ENCODE measurements at places on chromosomes 7 and 10.

DNA sequence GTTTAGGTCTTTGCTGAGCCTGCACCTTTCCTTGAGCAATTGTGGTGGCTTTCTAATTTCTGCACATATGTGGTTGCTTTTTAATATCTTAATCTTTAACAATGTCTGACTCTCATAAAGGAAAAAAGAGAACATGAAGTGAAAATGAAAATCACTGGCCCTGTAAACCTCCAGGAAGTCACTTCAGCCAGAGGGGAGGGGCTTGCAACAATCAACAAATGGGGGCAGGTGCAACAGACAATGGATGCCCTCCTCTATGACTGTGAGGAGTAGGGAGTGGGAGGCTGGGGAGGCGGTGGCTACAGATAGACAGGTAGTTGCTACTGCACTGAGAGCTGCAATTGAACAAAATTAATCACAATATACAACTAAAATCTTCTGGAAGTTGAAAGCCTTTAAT is 1377.4 kb downstream of the XPNPEP1 start:
- no peak for DNase-seq

DNA sequence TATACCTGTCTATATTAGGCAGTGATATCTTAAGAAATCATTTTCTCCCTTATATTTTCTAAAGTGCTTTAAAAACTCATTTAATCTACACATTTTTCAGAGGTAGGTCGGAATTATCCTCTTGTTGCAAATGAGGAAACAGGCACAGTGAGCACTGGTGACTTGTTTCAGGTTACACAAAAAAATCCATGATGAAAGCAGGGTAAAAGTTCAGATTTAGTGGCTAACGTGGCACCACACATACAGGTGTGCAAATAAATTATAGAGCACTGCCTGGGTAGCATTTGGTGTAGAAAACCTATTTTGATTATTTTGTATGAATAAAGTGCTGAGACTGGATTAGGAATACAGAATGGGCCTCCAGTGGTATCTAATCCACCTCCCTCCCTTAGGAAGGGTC is 26.6 kb downstream of the ARMC10 start:
- no peak for DNase-seq

- no peak for DNase-seq
Measured at GRCh38 chr7:155951554-155952158, 139.4 kb upstream of the SHH start.

DNA sequence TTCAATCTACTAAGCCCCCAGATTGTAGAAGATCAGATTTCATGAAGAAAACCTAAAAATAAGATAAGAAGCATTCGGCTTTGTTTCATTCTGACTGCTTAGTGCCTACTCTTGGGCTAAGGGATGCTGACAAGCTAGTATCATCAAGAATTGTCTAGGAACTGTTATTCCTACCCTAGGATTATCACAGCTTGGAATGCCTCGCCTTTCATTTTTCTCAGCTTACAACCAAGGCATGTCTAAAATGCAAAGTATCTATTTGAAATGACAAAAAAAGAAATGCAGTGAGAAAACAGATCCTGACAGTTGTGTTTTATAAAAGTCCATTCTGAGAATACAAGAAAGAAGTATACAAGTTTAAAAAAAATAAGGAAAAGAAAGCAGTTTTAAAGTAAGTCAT is 441.0 kb downstream of the KCNMA1 start:
- DNase-seq, result no peak

DNA sequence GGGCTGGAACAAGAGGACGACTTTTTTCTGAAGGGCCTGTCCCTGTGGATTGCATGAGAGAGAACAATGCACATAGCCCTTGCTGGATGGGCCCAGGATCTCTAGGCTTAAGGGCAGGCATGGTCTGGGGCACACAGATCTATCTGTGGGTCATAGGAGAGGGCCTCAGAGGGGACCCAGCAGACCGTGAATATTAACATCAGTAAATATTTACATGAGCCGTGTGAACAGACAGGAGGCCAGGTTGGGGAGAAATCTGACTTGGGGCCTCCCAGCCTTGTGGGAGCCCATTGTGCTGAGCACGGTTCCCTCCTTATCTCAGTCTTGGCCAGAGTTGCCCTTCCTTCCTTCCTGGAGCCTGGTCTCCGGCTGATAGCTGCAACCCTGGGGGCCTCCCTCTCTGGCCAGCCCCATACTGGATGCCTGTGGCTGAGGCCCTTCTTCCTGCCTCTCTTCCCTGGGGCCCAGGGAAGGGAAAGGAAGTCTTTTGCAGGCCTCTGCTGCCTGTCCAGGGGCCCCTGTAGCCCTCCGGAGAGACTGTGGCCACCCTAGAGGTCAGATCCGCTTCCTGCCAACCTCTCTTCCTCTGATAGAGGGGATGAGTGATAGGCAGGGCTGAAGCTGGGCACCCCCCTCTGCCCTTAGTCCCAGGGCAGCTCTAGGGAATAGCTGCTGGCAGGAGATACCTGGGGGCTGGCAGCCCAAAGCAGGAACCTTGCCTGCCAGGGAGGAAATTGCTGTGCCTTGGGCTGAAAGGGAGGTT is 44.5 kb upstream of the TRIM8 start:
- DNase-seq, result no peak

GRCh38 chr7:76050545-76050944 is 2.6 kb downstream of the MDH2 start:
- DNase-seq, result no peak

DNA sequence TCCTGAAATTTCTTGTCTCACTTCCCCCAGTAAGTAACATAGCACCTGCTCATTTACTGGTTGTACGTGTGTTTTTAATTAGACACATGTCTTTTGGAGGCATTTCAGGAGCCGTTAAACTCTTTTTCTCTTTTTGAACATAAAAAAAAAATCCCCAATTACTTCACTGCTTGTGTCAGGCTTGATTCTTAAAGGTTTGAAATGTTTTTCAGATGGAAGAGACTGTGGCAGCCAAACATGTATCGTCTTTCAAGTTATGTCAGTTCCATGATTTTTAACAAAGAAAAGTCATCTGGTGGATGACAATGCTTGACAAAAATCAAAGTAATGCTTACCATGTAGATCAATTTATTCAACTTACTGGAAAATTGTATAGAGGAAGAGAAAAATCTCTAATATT is 585.8 kb downstream of the GATA3 start:
- no peak for DNase-seq

DNA sequence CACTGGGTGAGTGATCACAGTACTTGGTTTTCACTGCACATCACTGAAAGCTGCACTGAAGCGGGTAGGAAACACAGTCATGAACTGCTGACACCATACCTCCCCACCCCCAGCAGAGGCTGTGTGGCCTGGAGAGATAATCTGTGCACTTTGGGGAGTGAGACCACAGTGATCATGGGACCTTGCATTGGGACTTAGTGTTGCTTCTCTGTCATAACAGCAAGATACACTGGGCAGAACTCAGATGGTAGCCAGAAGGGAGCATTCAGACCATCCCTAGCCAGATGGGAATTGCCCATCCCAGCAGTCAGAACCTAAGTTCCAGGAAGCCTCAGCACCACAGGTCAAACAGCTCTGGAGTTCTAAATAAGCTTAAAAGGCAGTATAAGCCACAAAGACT is 346.4 kb upstream of the TMEM229A start:
- no peak for DNase-seq

GRCh38 chr10:90741926-90742565 is 115.8 kb downstream of the HTR7 start:
- peak; percentile 23 for DNase-seq

GRCh38 chr10:27535317-27535716 is 31.2 kb downstream of the RAB18 start:
- DNase-seq, result no peak

DNA sequence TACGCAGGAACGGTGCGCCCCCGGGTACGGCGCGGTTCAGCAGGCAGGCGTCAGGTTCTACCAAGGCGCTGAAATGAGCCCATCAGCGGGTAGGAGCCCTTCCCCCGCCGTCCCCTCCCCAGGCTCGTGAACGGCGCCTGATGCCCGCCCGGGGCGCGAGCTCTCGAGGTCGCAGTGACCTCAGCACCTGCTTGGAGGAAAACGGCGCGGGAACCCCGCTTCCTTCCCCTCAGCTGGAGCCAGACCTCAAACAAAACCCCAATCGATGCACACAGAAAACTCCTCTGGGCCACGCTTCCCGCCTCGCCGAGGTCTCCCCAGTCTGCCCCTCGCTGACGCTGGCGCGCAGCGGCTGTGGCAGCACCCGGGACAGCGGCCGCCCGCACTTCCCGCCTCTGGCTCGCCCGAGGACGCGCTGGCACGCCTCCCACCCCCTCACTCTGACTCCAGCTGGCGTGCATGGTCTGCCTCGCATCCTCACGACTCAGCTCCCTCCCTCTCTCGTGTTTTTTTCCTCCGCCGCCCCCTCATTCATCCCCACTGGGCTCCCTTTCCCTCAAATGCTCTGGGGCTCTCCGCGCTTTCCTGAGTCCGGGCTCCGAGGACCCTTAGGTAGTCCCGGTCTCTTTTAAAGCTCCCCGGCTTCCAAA is 514 bp upstream of the GAD2 start:
- DNase-seq, result no peak

DNA sequence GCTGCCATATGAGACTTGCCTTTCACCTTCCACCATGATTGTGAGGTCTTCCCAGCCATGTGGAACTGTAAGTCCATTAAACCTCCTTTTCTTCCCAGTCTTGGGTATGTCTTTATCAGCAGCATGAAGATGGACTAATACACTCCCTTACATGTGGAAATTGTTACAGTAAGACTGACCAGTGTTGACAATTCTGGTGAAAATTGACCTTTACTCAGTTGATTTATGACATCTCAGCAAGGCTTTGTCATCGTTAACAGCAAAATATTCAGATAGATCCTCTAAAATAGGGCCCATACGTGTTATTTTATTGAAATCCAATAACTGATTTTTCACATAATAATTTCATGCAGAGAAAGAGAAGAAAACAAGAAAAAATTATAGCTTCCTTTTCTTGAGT is 377.9 kb upstream of the SEMA3C start:
- DNase-seq, result no peak

GRCh38 chr7:121882731-121883130 is 9.8 kb downstream of the PTPRZ1 start:
- no peak for DNase-seq

GRCh38 chr7:131338173-131338572 is 10.5 kb downstream of the MKLN1 start:
- no peak for DNase-seq

DNA sequence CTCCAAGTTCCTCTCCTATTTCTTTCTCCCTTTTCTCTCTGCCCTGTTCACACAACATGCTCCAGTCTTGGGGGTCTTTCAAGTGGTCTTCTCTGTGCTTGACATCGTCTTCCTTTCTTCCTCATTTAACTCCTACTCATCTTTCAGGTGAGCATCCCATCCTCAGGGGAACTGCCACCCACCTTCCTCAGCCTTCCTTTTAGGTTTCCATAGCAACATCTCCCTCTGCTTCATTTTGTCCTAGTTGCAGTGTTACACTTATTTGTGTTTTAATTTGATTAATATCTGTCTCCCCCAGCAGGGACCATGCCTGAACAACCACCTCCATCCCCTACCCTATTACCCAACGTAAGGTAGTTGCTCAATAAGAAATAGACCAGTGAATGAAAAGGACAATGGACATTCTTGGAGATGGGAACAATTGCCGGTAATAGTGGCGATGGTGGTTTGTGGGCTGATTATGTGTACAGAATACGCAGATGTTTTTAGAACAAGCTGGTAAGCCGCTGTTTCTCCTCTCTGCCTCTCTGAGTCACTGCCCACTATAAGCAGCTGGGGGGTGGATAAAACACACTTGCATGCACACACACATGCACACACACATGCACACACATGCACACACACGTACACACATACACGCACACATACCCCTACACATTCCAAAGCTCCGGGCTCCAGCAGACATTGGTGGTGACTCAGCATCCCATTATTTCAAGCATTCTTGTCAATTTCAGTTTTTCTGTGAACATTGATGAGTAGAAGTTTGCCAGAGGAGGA is 251.6 kb downstream of the GATA3 start:
- no peak for DNase-seq

GRCh38 chr7:50304129-50304910 is at the start of gene IKZF1:
IKZF1 (plus strand) TSS chr7:50304716; CDS start chr7:50319062, 14,346 bp downstream.
- no peak for DNase-seq

DNA sequence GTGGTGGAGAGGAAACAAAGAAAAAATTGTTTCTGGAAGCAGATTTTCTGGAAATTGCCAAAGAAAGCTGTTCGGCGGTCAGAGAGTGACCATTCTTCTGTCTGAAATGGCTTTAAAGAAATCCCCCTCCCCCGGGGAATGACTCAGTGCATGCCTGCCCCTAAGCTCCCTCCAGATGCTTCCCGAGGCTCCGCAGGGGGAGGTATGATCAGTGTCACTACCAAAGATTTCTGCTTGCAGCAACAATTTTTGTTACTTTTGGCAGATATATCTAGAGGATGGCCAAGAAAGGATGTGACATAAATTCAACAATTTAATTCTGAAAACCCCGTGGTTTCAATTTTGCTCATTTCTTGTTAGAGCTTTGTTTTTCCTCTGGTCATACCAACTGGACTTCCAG is 163.9 kb downstream of the JCAD start:
- DNase-seq, result peak; percentile 47

DNA sequence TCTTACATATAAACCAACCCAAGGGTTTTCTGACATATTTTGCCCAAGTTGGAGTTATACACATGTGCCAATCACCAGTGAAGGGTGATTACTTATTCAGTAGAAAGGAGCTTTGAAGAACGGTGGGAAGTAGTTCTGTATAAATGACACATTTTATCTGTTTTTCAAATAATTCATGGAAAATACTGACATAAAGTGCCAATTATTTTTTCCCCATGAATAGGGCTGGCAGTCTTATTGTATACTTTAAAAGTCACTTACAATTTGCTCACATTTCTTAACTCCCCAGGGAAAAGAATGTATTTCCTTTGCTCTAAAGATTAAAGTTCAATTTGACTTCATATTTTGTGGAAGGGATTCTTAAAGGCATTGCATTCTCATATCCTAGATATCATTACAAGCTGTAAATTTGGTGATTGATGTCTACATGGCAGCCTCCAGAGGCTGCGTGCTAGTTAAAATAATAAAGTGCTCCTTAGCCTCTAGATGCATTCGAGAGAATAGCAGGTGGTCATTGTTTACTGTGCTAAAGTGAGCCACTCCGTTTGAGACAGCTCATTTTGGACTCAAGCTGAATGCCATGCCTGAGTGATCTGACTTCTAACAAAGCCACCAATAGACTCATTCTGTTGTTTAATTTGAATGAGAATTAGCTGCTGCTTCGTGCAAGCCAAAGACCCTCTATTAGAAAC is 148.8 kb upstream of the NRP1 start:
- DNase-seq, result no peak

GRCh38 chr7:17444673-17445072 is 146.2 kb downstream of the AHR start:
- DNase-seq, result no peak

GRCh38 chr7:53002389-53002788 is 33.0 kb upstream of the POM121L12 start:
- no peak for DNase-seq

GRCh38 chr10:78337646-78338391 is 304.2 kb downstream of the RPS24 start:
- DNase-seq, result no peak

DNA sequence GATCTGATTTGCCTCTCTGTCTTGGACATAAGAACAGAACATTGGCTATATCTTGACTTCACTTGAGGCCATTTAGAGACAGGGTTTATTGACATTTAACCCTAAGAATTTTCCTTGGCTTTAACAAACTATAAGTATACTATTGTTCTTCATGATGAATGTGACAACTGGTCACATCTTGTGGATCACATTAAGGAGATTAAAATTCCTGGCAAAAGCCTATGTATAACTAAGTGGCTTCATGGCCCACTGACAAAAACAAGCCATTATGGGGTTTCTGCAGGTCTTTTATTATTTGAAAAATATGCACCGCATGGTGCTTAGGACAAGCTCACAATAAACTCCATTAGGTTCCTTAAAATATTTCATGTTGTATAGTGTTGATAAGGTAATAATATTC is 54.8 kb downstream of the THNSL1 start:
- DNase-seq, result no peak

- DNase-seq, result peak; percentile 77
Measured at GRCh38 chr10:58107506-58107905, 160.2 kb downstream of the IPMK start.
